ENCODE measurements at places on chromosomes 5 and 9. TPM values are rescaled to one million over a fixed set of nuclear protein-coding genes. Genes with fewer than 3 reads are reported as not detected.

DNA sequence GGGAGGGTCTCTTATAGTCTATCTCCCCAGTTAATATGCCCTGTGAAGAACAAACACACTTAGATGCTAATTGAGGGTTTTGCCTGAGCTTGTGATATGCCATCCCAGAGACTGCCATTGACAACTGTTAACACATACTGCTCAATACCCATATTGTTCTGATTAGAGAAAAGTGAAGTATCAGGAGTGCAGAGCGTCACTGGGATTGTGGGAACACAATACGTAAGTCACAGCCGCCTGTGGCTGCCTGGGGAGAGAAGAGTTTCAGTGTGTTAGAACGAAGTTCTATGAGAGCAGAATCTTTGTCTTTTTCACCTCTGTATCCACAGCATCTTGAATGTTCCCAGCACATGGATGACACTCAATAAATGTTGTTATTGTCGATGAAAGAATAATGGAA is 110.2 kb downstream of the MEF2C start:
- DNase-seq = no peak

ZNF462 gene
- 37.9 TPM for polyA plus RNA-seq

- no peak for DNase-seq
Observed at GRCh38 chr5:59591162-59591561, 302.4 kb downstream of the PDE4D start.

GRCh38 chr5:122129306-122129705 is at the start of gene ZNF474:
Gene ZNF474, plus strand, starts transcription at chr5:122129546. Its CDS starts 22,445 bp downstream, at chr5:122151991.
- peak; percentile 86 for DNase-seq

- peak; percentile 36 for DNase-seq
Observed at GRCh38 chr5:142324136-142324870, 518 bp downstream of the SPRY4 start.

- DNase-seq = no peak
Observed at GRCh38 chr5:76341651-76342334, 61.3 kb upstream of the IQGAP2 start.

DNA sequence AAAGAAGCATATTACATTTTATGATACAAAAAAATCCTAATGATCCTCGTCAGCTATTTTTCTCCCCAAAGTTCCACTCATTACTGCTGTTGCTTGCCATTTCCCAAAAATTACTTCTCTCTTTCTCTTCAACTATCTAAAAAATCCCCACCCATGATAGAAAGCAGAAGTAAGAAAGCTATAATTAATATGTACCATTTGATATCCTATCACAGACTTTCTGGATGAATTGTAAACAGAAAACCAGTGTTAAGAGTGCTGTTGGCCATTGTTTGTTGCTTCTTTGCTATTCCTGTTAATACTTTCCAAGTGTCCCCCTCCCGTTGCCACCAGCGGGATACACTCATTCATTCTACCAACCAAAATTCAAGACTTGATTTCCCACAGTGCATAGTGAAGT is 136.3 kb upstream of the SMARCA2 start:
- DNase-seq = no peak

NUP188 gene
- polyA plus RNA-seq = 53.9 TPM

- DNase-seq = no peak
Observed at GRCh38 chr5:163260961-163261360, 176.4 kb upstream of the CCNG1 start.

LCN12 gene
- polyA plus RNA-seq = 20.2 TPM

DNA sequence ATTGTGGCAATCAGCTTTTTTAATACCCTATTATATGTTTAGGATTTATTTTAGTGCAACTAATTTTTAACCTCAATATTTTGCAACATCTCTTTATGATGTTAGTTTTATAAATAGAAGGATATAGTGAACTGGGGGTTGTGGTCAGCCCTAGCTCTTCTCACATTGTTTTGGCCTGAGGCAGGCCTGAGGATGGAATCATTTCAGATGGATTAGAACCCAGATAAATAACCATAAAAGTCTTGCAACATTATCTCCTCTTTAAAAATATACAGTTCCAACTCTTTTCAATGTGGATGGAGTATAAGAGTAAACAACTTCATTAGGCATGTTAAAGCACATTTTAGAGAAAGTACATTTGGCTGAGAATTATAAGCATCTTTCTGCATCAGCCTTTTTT is 522.7 kb downstream of the NR2F1-AS1 start:
- DNase-seq = no peak

CLPTM1L gene
- 140 TPM for polyA plus RNA-seq

DNA sequence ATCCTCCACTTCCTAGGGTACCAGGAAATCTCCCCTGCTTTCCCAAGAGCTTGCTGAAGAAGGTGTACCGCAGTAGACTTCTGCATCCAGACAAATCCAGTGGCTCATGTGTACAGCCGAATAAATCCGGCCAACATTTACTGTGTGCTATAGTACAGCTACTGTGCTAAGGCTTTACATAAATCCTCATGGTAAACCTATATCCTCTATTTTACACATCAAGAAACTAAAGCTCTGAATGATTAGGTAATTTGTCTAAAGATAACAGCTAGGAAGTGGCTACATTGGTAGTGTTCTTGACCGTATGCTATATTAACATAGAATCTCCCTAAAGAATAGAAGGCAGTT is 511 bp upstream of the WDR41 start:
- DNase-seq = no peak

- DNase-seq = no peak
Observed at GRCh38 chr9:113503131-113503541, 39.6 kb downstream of the RGS3 start.

Data from left kidney (tissue), 8 donors.